Fibroblast of the conjunctiva (primary cell): ENCODE measurements at places on chromosomes 11 and 22.

- DNase-seq, result no peak
Observed at GRCh38 chr11:113178381-113179070, 135.9 kb upstream of the TTC12 start.

DNA sequence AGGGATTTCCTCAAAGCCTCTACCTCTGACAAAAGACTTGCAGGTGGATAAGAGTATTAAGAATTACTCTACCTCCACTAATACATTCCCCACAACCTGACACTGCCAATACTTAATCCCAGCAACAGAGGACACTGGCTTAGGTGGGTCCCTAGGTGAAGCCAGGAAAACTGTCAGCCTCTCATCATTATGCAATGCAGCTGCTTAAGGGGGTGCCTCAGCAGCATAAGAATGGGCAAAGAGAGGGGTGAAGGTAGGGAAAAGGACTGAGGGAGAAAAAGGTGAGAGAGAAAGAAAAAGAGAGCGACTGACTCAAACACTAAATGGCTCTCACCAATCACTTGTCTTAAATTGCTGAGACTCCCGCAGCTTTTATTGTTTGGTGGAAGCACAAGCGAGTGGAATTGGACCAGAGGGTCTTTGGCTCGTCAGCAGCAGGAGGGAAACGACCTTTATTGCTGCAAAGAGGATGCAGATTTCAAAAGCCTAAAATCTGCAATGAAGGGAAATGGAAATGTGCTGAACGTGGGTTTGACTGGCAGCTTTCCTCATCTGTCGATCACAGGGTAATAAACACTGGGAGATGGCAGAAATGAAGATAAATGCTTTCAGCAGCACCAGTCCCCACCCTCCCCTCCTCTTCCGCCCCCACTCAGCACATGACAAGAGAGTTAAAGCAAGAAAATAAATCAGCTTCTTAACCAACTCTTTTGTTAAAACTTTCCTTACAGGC, 64.9 kb upstream of the CHRM4 start:
- no peak for DNase-seq

GRCh38 chr22:41181349-41182241, 23.5 kb upstream of the L3MBTL2 start:
- DNase-seq, result no peak

DNA sequence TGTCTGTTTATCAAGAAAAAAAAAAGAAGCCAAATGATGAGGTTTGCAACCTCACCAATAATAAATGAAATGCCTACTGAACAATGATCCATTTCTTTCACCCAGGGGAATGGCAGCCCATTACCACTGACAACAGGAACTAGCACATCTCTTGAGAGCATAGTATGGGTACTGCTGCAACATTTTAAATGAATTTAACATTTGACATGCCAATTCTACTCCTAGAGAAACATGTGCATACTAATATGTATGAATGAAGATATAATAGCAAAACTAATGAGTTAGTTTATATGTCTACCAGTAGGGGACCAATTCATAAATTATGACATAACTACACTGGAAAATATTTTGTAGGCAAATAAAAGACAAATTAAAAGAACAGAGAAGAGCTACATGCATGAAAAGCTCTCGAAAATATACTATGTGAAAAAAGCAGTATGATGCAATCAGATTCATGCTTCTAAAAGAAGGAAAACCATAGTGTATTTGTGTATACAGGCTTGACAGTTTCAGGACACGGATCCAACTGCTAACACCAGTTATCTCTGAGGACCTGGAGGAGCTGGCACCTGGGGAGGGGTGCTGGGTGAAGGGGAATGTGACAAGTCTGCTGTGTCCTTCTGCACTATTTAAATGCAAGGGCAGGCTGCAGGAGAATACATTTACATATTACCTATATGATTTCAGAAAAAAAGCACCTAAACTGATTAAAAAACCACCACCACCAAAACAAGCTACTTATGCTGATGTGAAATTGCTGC, 6.9 kb downstream of the SMCO4 start:
- DNase-seq, result no peak

- peak; percentile 63 for DNase-seq
Observed at GRCh38 chr11:14582793-14583192, 60.8 kb upstream of the PDE3B start.

- no peak for DNase-seq
Observed at GRCh38 chr11:70448983-70449567, 50.7 kb downstream of the CTTN start.

- no peak for DNase-seq
Observed at GRCh38 chr22:45869340-45869847, 107.6 kb downstream of the WNT7B start.

- no peak for DNase-seq
Observed at GRCh38 chr22:17562906-17563870, at the start of gene SLC25A18. Gene SLC25A18, plus strand, starts transcription at chr22:17563498. Its CDS starts 16,447 bp downstream, at chr22:17579945.

DNA sequence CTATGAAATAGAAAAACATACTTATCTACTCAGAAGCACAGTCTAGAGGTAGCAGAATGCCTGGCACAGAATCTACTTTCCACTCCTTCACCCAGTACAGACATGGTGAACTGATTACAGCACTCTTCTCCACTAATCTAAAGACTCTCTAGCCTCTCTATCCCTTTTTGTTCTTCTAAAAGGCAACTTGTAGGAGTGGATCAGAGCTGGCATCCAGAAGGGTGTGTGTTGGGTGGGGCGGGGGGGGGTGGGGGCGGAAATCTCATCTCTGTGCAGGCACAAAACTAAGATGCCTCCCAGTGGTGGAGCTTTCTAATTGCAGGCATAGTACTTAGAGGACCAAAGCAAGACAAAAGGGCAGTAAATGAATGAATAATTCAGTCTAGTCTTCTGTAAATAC, 11.5 kb upstream of the EMID1 start:
- no peak for DNase-seq
